Right forelimb (tissue), 1 donor: ENCODE measurements at places on chromosomes 1 and 21.

DNA sequence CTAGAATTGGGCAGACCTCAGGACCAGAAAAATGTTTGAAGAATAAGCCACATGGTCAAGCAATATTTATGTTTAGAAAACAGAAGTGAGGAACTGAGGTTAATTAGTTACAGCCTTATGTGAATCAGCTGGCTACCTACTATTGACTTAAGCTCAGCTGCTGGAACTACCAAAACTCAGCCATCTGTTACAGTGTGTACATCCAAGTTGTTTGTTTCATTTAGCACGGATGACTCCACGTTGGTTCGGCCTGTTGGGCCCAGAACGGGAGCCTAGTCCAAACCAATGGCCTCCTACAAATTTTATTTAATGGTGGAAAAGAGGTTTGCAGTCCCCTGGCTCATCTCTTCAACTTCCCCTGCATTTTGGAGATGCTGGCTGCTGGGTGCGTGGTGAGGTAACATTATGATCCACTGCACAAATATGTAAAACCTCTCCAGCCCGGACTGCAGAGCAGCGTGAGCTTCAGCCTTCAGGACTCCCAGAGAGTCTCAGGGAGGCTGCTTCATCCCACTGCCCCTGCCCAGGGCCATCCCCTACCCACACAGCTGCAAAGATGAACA, 143.4 kb downstream of the ZZZ3 start:
- peak; percentile 54 for DNase-seq

DNA sequence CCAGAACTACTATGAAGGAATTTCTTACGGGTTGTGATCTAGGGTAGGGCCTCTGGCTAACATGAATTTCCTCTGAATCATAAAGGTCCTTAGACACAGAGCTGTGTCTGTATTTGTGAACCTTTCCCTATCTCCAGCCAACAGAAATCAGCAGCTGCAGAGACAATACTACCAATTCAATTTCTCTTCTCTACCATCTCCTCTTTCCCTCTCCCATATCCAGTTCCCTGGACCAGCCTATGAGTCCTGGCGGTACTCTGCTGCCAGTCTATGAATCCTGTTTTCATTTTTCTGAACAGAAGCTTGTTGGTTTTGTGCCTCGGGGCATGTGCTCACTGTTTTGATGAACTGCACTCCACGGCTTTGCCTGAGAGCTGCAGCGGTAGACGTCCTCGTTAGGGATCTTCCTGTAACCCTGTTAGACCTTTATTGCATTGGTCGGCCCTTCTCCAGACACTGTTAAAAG, 458.0 kb upstream of the VAMP3 start:
- DNase-seq: no peak

DNA sequence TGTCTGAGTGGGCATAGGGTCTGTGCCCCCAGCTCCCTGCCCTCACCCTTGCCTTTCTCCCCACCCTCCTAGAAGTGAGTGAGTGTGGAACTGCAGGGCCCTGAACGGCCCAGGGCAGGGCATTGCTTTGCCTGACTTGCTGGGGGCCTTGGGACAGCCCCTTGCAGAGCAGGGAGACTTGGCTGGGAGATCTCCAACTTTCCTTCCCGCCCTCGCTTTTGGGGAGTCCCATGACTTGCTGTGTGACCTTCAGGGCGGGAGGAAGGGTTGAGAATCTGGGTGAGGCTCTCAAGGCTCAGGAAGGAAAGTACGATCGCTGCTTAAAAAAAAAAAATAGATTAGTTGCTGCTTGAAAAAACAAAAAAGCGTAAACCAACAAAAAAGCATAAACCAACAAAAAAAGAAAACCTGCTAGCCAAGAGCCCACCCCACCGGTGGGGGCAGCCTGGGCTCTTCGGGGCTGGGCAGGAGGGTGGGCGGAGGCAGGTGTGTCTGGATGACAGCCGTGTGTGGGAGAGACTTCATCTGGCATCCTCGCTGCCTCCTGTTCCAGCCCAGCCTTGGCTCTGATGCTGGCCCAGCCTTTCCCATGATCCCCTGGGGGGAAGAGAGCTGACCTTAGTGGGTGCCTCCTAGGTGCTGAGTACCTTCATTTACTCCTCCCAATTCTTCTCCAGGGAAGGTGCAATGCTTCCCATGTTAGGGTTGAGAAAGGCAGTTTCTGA, 6.5 kb downstream of the NBL1 start:
- DNase-seq: no peak

DNA sequence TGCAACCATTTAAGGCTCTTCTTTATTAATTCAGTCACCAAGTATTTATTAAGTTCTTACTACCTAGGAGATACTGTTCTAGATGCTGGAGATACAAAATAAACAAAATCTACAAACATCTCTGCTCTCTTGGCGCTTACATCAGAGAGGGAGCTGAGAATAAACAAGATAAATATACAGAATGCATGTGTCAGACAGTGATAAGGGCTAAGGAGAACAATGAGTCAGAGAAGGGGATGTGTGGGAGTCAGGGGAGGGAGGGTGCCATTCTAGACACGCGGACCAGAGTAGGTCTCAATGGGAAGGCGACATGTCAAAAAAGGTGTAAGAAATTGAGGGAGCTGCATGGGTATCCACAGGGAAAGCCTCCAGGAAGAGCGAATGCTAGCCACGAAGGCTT, 393.2 kb downstream of the RWDD3 start:
- DNase-seq: no peak

DNA sequence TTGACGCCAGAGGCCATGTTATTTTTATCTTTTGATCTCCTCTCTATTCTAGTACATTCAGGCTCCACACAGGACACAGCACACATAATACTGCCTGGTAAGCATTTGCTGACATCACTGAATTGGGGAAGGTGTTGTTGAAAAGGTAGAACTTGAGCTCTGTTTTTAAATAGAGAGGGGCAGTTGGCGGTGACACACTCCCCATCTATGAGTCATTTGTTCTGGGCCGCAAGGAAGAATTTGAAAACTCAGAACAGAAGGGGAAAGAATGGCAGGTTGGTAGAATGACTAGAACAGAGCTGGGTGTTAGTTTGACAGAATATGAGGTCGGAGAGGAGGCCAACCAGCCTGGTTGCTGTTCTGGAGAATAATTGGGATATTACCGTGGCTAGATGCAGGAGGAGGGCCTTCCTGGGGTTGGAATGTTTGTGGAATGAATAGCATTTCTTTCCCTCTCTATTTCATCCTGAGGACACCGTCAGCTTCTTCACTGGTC, 52.1 kb upstream of the ERRFI1 start:
- DNase-seq: no peak

GRCh38 chr1:204450461-204451257, 39.0 kb upstream of the PPP1R15B start:
- no peak for DNase-seq

DNA sequence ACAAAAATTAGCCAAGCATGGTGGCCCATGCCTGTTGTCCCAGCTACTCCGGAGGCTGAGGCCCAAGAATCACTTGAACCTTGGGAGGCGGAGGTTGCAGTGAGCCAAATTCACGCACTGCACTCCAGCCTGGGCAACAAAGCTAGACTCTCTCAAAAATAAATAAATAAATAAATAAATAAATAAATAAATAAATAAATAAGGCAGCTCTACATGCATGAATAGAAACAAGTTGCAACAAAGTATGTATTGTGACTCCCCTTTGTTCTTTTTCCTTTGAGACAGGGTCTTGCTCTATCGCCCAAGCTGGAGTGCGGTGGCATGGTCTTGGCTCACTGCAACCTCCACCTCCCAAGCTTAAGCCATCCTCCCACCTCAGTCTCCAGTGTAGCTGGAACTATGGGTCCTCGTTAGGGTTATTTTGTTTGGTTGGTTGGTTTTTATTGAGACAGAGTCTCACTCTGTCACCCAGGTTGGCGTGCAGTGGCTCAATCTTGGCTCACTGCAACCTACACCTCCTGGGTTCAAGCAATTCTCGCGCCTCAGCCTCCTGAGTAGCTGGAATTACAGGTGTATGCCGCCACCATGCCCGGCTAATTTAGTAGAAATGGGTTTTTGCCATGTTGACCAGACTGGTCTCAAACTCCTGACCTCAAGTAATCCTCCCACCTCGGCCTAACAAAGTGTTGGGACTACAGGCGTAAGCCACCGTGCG, 8.0 kb downstream of the USP48 start:
- no peak for DNase-seq

GRCh38 chr1:117695796-117696490, 90.1 kb downstream of the TENT5C start:
- DNase-seq: no peak

GRCh38 chr1:153544453-153545066, 1.0 kb downstream of the S100A4 start:
- DNase-seq: no peak

GRCh38 chr21:43004926-43005325, 30.6 kb downstream of the PKNOX1 start:
- no peak for DNase-seq

DNA sequence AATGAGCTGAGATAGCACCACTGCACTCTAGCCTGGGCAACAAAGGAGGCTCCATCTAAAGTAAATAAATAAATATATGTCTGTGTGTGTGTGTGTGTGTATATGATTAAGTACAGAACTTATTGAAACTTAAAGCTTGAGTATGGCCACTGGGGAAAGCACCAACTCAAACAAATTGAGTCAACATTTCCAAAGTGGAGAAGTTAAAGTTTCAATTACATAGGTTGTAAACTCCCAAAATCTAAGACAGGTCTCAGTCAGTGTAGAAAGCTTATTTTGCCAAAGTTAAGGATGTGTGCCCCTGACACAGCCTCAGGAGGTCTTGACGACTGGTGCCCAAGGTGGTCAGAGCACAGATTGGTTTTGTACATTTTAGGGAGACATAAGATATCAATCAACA, 458.9 kb upstream of the RGS18 start:
- no peak for DNase-seq

DNA sequence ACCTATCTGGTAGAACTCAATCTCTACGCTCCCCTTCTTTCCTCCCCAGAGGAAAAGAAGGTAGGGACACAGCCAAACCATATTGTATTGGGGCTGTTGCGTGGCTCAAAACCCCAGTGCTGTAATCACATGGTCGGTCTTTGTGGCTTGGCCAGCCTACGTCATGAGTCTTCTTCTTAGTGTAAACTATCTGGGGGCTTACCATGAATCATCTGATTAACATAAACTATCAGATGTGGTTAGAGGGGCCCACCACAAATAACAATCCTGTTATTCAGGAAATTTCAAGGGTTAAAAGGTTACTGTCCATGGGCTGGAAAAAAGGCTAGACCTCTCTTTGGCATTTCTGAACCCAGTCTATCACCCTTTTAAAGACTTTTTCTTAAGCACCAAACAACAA, 49.5 kb upstream of the GPR52 start:
- no peak for DNase-seq

- DNase-seq: no peak
Observed at GRCh38 chr1:109763646-109764415, at the start of gene EPS8L3. EPS8L3 (minus strand) TSS chr1:109763923; CDS start chr1:109761749, 2,174 bp downstream.

DNA sequence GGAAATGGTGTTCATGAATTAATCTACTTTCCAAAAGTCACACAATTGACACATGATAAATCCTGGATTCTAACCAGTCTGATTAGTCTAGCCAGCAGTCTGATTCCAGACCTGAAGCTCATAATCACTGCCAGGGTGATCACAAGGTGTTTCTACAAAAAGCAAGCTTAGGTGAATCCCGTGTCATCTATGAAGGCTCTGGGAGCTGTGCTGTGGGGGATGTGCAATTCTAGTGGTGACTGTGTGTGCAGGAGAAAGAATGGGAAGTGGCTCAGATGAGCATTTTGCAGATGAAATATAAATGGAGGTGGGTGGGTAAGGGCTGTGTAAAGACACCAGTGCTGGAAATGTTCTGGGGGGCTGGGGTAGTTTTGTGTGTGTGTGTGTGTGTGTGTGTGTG, 1.8 kb upstream of the NPPB start:
- no peak for DNase-seq

- no peak for DNase-seq
Observed at GRCh38 chr1:209839875-209840546, 12.2 kb downstream of the UTP25 start.

DNA sequence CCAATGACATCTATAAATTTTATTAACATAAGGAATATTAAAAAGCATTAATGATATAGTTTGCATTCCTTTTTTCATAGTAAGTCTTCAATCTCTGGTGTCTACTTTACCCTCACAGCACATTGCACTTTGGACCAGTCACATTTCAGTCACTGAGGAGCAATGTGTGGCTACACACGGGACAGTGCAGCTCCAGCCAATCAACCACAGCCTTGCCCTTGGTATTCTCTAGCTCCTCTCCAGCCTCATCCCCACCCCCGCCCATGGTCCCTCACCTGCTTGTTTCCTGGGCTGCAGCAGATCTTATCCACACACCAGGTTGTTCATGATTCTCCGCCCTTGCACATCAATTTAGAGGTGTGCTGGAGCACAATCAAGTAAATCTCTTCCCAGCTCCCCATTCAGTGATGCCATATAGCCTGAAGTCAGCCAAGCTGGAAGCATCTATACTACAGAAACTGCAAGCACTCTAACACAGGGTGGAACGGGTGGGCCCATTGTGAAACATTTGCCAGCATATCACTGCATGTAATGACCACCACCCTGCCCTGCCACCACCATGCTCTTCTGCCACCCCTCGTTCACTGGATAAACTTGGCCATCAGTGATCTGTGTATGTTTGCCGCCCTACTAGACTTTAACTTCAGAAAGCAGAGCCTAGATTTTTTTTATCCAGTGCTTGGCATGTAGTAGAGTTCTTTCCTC, 93.0 kb upstream of the SLC44A3 start:
- DNase-seq: no peak

- no peak for DNase-seq
Observed at GRCh38 chr1:214632091-214632490, 29.1 kb downstream of the CENPF start.

GRCh38 chr1:244653439-244654107, 647 bp downstream of the DESI2 start:
- no peak for DNase-seq

GRCh38 chr21:36891692-36892091, 74.8 kb downstream of the HLCS start:
- no peak for DNase-seq

GRCh38 chr1:241592273-241592958, 47.8 kb downstream of the CHML start:
- DNase-seq: no peak

- DNase-seq: no peak
Observed at GRCh38 chr1:20233394-20233793, 47.1 kb upstream of the PLA2G2C start.

DNA sequence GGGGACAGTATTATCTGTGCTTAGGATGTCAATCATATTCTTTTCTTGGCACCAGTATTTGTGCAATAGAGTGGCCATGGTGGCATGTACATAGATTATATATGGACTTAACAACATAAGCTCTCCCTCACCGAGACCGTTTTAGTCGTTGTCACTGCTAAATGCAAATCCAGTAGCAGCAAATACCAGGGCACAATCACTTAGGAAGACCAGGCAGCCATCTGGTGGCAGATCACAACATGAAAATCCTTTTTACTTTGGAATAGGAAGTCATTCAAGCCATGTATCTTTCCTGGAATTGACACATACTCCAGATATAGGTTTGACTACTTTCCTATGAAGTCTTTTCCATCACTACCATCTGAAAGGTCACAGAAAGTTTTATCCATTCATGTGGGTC, 53.2 kb upstream of the C1orf87 start:
- DNase-seq: no peak

DNA sequence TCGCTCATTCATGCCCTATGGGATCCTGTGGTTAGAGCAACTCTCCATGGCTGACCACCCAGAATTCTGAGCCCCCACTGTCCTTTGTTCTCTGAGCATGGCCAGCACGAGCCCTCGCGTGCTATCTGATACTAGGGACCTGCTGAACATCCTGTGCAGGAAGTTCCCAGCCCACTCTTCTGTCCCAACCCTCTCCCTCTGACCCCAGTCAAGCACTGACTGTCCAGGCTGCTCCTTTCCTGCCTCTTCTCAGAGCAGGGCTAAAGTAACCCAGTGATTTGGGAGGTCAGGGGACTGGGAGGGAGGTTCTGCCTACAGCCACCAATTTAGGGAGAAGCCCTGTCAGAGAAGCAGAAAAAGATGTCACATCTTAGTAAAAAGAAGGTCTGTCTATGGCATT, 21.2 kb downstream of the CYP4B1 start:
- DNase-seq: no peak
